ENCODE measurements at places on chromosomes 5 and 9.

- no peak for DNase-seq
These were observed 77.4 kb upstream of the MAST4 start for GRCh38 chr5:66518753-66519152.

GRCh38 chr5:172048539-172049101, 42.2 kb upstream of the FBXW11 start:
- DNase-seq, result no peak

DNA sequence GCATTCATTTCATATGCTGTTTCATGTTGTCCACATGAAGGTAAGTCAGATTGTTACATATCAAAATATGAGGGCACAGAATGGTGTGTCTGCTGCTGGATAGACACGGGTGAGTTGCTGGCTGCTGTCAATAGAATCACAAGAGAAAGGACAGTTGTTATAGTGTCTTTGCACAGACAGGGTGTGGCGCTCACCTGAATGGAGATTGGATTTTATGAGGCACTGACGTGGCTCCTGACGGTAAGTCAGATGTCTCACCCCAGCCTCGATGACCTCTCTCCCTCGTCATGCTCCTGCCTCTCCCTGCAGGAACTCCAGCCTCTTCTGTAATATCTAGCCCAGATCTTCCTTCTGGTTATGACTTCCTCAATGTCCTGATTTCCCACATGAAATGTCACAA, 75.4 kb upstream of the SELENOP start:
- DNase-seq, result peak; percentile 75

- no peak for DNase-seq
These were observed 46.6 kb downstream of the ADAMTSL1 start for GRCh38 chr9:18520416-18521047.

DNA sequence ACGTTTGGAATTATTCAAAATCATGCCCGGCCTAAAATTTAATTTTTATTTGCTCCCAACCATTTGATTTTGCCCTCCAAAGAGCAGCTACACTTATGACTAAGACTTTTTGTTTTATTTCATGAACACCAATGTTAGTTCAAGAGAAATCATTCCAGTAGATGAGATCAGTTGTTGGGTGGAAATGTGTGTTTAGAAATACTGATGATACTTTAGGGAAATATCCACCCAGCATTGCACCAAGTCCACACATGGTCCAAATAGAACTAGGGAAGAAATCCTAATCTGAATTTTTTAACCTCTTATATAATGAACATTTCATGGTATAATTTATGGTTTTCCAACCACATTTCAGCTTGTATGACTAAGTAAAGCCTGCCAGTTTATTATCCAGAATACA, 28.3 kb upstream of the GOLPH3 start:
- no peak for DNase-seq

DNA sequence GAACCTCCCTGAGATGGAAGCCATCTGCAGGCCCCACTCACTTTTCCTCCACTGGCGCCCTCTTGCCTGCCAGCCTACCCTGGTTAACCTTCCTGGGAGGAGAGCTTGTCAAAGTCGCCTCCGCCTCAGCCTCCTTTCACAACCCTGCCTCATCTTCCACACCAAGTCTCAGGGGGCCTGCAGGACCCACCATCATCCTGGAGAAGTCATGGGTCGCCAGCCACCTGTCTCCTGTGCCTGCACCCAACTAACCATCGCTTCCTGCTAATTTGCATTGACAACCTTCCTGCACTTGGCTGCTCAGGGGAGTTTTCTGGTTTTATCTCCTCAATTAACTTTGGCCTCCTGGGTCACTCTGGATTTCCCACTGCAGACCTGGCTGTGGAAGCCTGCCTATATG, 52.8 kb upstream of the GRHPR start:
- DNase-seq, result no peak

DNA sequence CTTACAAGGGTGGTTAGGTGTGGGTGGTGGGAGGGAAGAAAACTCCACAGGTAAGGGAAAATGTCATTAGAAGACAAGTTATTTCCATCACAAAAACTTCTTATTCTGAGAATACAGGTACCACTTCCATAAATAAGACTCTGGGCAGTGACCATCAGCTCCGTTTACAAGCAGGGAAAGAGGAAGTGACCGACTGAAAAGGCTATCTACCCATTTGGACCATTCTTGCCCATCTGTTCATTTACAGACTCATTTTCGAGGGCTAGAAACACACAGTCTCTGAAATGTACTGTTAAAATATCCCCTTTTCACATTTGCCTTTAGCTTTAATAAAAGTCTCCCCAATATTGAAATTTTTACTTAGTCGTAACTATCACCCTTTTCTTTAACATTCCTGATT, 79.5 kb downstream of the TTC39B start:
- no peak for DNase-seq

DNA sequence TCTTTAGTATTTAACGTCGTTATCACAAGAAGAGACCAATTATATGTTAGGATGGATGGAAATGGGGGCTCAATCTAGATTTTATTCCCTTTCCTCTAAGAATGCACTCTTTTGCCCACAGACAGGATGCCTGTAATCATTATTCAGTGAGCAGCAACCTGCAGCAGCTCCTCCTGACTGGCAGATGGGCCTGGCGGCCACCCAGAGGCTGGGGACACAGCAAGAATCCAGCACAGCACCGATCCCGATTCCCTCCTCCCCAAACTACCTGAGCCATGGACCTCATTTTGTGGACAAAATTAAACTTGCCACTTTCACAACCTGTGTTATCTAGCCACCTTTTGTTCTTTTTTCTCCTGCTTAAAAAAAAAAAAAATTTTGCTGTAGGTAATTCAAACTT, 101.0 kb downstream of the USP20 start:
- no peak for DNase-seq

DNA sequence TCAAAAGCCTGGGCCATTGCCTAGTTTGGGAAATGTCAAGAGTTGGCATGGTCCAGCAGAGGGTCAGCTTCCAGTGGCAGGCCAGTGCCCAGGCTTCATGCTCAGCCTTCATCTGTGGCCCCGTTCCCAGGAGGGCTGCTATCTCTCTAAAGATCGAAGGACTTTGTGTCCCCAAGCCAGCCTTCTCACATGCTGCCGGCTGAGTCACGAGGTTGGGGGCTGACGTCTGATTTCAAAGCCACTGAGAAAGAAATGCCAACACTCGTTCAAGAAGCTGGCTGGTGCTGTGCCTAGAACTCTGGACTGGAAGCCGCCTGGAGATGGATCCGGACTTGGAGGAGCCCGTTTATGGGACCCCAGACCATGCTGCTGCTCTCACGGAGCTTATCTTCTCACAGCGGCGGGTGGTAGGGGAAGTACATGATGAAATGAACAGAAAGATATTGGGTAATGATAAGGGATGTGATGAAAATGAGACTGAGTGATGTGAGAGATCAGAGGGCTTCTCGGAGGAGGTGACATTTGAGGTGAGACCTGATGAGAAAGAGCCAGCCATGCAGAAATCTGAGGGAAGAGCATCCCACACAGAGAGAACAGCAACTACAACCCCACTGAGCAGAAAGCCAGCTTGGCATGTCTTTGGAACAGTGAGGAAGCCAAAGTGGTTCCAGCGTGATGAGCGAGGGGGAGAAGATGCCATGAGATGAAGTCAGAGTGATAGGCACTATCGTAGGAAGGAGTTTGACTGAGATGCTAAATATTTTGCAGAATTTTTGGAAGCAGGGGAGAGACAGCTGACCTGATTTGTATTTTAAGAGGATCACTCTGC, 54.9 kb upstream of the BOD1 start:
- DNase-seq, result no peak

All from NCI-H2029 (cell line).